ENCODE measurements at places on chromosomes 11 and 22.

- DNase-seq = no peak
Measured at GRCh38 chr11:126525702-126526101, 170.2 kb downstream of the ST3GAL4 start.

DNA sequence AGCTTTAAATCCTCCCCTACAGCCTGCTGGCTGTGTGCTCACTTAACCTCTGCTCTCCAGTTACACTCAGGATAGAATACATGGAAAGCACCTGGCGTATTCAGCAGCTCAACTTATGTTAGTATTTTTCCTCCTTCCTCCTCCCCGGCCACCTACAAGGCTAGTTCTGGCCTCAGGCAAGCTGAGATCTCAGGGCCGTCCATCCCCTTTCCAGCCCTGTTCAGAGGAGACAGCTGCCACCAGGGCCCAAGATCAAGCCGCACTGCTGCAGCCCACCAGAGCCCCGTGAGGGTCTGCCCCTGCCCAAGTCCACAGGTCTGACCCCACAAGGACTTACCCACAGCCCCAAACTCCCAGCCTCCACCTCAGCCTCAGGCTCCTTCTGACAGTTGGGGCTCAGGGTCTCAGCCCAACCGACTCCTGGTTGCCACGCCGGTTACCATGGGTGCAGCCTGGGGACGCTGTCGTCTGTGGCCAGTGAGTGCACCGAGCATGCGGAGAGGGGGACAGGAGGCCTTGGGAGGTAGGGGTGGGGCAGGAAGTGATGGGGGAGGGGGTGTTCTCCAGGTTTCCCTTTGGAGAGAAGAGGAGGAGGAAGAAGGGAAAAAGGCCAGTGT lies at the start of gene C11orf16:
C11orf16 (minus strand) TSS at position 384 of the 617 bp plus-strand sequence. CDS start 639 bp downstream, outside the sequence.
- no peak for DNase-seq

DNA sequence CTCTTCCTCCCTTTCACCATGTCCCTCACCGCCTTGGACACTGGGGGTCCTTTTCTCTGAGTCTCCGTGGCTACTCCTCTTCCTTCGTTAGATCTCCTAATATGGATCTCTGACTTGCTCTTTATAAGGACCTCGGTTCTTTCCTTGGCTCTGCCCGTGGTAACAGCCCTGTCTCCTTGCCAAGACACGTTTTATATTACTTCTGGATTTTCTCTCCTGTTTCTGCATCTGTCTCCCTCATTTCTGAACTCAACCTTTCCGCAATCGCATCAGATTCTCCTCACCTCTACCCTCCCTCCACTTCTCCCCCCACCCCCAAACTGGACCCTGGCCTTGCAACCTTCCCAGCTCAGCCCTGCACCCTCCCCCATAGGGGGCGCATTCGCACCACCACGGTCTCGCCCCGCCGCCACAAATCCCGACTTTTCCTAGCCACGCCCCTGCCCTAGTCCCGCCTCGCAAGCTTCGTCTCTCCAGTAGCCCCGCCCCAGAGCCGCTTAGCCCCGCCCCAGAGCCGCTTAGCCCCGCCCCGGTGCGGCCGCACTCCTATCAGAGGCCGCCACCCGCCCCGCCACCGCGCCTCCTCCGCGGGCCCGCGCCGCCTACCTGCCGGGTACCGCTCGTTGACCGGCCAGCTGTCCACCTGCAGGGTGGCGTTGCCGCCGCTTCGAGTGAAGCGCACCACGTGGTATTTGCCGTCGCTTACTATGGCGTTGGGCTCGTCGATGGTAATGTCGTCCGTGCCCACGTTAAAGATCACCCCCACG lies 39.0 kb downstream of the SLC22A12 start:
- DNase-seq = no peak

GRCh38 chr11:91299980-91300379 lies 924.6 kb upstream of the FAT3 start:
- DNase-seq = no peak

GRCh38 chr22:24803064-24803542 lies 2.9 kb upstream of the SGSM1 start:
- DNase-seq = no peak

DNA sequence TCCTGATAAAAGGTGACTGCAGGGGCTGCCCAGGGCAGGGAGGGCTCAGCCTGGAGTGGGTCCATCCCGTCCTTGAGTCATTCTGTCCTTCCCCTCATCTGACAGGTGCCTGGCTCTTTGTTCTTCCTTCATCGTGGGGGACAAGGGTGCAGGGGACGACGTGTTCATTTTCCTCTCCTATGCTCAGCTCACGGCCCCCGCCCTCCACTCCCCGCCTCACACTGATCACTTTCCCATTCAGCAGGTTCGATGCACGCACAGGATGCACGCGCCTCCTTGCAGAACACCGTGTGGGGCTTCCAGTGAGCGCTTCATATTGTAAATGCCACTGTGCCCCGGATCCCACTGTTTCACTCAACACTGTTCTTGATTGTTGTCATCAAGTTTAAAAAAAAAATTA lies 32.7 kb upstream of the SHANK2 start:
- DNase-seq = no peak

GRCh38 chr22:40491990-40492631 lies 121.7 kb downstream of the SGSM3 start:
- DNase-seq = no peak
